ENCODE measurements at places on chromosomes 2 and 18.

GRCh38 chr2:106010818-106011355, 183.2 kb downstream of the UXS1 start:
- no peak for DNase-seq

DNA sequence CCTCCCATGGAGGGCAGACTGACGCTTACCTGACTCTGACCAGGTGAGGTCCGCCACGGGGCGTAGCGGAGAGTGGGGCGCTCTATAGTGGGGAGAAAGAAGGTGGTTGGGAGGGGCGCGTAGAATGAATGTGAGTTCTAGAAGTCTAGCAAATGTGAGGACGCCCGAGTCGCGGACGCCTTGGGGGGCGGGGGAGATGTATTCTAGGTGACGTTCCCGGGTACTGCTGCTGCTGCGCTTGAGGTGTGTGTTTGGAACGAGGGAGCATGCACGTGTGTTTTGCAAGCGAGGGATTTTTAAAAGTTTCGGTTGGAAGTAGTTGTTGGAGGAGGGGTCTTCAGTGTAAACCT, 758 bp downstream of the RIF1 start:
- no peak for DNase-seq

- DNase-seq: peak; percentile 98
These were observed at the start of gene STAT1 for GRCh38 chr2:191013932-191014652. Gene STAT1, minus strand, starts transcription at chr2:191014171. Its CDS starts 4,168 bp downstream, at chr2:191010003.

- DNase-seq: no peak
These were observed 29.4 kb downstream of the HADHB start for GRCh38 chr2:26274058-26274613.

DNA sequence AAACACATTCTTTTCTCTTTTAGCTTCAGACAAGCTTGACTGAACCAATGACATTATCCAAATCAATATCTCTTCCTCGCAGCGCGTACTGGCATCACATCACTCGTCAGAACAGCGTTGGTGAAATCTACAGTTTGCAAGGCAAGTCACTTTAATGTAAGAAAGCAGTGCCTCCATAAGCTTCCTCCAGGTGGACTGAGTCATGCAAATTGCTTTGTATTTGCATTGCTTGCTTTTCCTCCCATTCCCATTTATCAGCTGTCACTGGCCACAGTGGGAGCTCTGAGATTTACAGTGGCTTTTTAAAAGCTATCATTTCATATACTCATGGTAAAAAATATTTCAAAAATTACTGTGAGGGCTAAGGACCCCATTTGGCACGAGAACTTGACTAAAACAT, 189.9 kb downstream of the CD226 start:
- no peak for DNase-seq

DNA sequence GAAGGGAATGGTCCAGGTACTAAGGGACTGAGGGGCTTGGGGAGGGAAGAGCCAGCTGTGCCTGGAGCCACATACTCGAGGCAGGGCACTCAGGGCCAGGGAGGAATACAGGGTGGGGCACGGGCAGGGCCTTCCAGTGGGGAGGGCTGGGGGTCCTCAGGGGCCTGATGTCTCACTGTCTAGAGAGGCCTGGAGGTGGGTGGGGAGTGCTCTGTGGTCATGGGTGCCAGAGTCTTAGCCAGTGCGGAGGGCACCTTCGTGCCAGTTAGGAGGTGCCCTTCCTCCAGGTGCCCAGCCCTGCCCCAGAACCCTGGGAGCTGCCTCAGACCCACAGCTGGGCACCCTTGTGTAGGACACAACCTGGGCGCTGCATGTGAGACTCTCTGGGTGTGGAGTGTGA, 81.2 kb downstream of the SMAD7 start:
- DNase-seq: no peak

- DNase-seq: peak; percentile 25
These were observed 139.7 kb downstream of the ROCK1 start for GRCh38 chr18:20971886-20972267.

DNA sequence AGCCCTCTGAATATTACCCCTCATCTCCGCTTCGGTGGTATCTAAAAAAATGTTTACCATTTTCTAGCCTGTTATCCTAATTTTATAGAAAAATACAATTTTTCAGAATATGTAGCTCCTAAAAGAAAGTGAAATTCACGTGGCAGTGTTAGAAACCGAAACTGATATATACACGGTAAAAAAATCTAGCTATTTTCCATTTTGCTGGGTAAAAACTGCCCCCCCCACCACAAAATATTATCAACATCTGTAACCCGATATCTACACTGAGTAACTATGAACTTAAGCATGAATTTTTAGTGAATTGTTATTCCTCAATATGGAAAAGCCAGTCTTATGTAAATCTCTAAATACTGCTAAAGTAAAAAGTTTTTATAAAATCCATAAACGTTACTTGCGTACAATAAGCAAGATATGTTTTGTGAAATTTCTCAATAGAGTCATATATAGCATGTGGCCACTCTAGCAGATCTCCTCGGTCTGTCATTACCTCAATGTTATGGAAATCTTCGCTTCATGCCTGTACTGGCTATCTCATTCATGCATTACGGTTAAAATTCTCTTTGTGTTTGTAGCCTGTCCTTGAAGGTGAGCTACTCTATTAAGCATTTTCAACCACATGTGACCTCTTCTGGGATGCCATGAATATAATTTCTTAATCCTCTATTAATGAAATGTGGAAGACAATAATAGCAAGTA, 524.2 kb downstream of the TRIB2 start:
- no peak for DNase-seq

GRCh38 chr2:175766880-175767279, 235.2 kb downstream of the LNPK start:
- DNase-seq: no peak

DNA sequence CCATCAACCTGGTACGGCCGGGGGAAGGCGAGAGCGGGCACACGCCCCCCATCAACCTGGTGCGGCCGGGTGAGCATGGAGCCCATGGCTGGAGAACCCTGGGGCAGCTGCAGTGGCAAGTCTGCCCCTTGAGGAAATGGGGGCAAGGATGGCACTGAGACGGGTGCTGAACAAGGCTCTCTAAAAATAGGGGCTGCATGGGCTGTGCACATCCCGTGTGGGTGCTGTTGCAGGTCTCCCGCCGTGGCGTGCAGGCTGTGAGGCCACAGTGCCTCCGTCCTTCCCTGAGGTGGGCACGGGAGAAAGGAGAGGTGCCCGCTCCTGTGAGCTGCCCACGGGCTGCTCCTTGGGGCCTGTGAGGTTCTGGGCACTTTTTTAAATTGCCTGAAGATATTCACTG, 99.2 kb downstream of the NFATC1 start:
- no peak for DNase-seq

- peak; percentile 91 for DNase-seq
These were observed 7.7 kb upstream of the YWHAQ start for GRCh38 chr2:9638532-9638931.

DNA sequence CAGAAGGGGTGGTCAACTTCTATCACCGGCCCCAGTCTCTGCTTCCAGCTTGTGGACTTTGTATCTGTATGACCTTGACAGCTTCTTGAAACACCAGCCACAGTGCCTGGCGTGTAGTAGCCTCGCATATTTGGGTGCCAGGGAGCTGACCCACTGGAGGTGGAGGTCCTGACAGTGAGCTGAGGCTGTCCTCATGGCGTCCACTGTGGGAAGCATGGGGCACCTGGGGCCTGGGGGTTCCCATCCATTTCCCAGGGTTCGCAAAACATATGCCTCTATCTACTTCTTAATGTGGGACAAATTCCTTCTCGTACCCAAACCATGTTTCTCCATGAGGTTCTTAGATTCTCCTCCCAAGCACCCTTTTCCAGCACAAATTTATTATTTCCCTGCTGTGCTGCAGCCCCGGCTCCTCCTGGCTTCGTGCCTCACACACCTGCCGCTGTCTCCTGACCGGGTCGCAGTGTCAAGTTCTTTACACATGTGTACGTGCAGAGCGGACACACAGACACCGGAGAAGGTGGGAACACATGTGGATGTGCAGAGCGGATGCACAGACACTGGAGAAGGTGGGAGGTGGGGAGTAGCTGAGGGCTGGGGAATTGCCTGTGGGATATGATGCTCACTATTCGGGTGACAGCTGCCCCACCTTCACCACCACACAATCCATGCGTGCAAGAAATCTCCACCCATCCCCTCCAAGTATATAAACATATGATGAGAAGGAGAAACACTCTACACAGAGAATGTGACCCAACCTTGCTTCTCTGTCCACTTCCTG, 23.4 kb downstream of the TMEM18 start:
- no peak for DNase-seq

GRCh38 chr2:20366672-20367116, 16.1 kb upstream of the PUM2 start:
- no peak for DNase-seq

- DNase-seq: peak; percentile 61
These were observed 66.5 kb downstream of the ABI2 start for GRCh38 chr2:203394519-203395227.

DNA sequence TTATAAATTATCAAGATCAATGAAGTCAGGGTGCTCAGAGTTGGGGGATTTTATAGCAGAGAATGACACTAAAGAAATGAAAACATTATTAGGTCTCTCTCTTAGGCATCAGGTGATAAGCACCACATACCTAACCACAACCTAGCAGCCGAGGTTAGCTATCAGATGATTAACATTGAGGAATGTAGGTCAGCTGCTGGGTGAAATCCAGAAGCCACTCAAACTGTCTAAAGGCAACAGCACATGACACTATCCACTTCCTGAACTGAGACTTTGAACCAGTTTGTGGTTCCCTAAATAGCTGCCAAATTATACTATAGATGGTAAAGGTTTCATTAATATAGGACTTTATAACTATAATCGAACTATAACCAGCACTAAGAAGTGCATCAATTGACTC, 4.7 kb downstream of the EPG5 start:
- no peak for DNase-seq

GRCh38 chr2:73968357-73968937, 16.3 kb upstream of the TET3 start:
- DNase-seq: no peak

- DNase-seq: no peak
These were observed 7.2 kb upstream of the KLHL29 start for GRCh38 chr2:23377771-23378170.

DNA sequence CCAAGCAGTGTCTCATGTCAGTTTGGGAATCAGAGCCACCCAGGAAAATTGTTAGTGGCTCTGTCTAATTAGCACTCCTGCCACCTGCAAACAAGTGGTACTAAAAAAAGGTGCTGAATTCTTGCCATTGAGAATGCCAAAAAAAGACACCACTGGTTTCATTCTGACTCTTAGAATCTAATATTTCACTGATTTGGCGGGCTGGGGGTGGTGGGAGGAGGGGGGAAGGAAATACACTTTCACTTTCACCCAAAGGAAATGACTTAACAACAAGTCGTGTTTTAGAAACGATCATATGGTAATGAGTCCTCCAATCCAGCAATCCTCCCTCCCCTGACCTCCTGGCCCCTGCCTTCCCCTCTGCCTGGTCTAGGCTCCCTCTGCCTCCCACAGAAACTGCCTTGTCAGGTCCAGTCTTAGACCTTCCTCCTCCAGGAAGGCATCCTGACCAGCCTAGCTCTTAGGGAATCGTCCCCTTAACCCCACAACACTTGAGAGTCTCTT, 4.4 kb upstream of the KLHL29 start:
- DNase-seq: no peak

DNA sequence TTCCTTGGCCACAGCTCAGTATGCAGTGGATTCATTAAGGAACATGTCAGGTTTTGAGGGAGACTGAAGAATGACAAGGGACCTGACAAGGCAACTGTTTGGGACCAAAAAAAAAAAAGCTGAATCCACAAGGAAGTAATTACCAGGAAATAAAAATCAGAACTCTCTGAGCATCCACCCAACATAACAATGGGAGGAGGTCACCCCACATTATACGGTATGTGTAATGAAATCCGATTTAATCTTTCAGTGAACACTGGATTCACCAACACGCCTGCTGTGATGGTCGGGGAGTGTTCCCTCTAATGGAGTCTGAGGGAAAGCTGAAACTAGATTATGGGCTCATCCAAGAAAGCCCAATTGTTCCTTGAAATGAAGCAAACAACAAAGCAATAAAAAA, 329.3 kb downstream of the ETAA1 start:
- no peak for DNase-seq

DNA sequence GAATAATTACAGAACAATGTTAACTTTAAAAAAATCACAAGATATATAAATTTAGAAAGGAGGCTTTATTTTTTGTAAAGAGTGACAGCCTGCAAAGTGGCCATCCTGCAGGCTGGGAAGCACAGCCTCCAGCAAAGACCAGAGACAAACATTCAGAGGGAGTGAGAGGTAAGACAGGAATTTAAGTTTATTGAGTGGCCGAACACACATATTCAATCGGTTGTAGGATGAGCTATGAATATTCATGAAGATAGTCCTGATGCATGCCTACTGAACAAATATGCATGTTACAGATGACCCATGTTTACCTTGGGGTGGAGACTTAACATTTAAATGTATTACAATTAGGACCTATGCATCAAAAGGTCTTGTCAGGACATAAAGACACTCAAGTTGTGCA, 33.4 kb upstream of the HNRNPA3 start:
- DNase-seq: no peak

DNA sequence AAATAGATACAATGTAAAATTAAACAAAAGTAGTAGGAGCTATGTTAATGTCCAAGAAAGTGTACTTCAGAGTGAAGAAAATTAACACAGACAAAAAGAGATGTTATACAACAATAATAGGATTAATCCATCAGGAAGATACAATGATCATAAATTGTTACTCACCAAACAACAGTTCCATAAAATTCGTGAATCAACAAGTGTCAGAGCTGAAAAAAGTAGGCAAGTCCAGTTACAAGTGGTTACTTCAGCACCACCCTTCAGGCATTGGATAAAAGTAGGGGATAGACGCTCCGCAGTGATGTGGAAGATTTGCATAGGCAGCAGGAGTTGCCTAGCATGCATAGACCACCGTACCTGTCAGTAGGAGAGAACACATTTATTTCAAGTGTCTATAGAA, 77.8 kb downstream of the ATP9B start:
- DNase-seq: no peak

GRCh38 chr2:122011493-122012270, 256.2 kb downstream of the TSN start:
- no peak for DNase-seq

GRCh38 chr2:164954954-164955701, at the start of gene SLC38A11:
Gene SLC38A11, minus strand, starts transcription at chr2:164955525. Its CDS starts 278 bp downstream, at chr2:164955247.
- no peak for DNase-seq

GRCh38 chr2:202375033-202375608, 1.0 kb upstream of the BMPR2 start:
- DNase-seq: no peak

DNA sequence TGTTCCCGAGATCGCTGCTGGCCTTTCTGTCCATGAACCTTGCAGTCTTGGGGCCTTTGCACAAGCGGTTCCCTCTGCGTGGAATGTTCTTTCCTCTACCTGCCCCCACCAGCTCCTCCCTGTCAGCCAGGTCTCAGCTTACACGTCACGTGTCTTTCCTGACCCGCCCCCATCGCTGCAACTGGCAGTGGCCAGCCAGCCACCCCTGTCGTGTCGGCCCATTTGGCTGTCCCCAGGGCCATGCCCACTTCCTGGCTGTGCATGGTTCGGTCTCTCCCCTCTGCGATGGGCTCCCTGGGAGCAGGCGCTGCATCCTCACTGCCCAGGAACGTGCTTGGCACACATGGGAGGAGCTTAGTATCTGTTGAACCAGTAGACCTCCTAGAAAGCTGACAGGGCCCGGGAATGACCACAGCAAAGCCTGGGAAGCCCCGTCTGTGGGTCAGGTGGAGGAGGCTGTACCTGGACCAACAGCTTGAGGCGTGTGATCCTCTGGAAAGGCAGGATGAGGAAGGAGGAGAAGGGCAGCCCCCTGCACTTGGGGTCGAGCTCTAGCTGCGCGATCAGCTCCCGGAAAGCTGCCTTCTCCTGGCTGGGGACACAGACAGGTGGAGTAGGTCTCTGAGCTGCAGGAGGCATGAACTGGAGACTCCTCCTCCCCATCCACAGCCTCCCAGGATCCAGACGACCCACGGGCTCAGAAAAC, 21.0 kb downstream of the SNORC start:
- DNase-seq: peak; percentile 70
